ENCODE measurements at places on chromosomes 16 and 17.

DNA sequence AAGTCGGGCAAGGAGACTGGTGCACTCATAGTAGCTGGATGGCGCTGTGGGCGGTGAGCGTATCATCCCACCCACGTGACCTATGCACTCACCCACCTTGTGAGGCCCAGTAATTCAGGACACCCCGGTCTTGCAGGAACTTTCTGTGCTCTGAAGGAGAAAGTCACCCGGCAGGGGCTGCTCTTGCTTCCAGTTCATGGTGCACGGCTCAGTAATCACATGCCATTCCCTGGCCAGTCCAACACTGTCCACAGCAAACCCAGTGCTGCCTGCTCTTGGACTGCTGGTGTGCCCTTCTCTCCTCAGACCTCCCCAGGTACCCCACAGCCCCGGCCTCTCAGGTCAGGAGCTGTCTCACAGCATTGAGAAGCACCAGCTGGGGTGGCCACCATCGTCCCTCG, 16.4 kb upstream of the RHBDF2 start:
- DNase-seq: no peak

- no peak for DNase-seq
These were observed 270.2 kb upstream of the CPHXL start for GRCh38 chr16:75996491-75996890.

DNA sequence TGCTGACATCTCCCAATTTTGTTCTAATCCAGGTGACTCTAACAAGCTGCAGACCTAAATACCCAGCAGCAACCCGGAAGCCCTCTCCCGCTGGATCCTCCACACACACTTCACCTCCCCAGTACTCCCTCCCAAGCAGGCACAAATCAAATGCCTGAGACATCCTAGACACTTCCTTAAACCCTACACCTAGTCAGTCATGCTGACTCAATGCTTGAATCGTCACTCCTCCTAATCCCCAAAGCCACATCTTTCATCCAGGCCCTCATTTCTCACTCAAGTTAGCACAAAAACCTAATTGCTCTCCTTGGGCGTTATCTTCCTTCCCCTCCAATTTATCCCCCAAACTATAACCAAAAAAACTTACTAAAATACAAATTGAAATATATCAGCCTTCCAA, 32.7 kb downstream of the CMC2 start:
- no peak for DNase-seq

DNA sequence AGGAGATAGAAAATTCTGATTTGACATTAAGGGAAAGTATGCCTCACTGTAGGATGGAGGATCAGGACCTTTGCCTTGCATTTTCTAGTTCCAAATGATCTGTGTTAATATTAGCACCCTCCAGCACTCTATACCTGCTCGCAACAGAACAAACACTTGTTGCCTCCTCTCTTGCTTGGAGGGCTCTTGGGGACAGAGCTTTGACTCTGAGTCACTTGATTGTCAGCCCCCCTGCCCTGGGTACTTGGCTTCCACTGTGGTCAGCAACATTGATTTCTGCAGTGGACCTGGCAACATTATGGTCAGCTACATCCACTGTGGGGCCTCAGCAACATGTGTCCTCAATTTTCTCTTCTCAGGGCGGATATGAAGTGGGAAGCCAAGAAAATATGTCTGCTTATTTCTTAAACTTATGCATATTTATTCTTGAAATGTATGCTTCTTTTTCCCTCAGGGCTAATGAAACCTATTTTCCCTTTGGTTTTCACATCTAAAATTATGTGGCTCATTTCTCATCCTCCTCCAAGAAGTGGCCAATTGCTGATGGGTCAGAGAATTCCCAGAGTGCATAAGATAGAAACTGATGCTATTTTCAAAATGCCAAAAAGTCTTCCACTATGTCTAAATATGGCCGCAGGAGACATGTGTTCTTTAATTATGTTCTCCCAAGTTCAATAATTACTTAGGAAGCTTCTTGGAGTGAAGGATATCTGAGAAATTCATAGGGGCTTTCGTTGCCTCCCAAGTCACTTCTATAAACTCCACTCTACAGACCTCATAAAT, 94.6 kb upstream of the SMIM36 start:
- DNase-seq: no peak

DNA sequence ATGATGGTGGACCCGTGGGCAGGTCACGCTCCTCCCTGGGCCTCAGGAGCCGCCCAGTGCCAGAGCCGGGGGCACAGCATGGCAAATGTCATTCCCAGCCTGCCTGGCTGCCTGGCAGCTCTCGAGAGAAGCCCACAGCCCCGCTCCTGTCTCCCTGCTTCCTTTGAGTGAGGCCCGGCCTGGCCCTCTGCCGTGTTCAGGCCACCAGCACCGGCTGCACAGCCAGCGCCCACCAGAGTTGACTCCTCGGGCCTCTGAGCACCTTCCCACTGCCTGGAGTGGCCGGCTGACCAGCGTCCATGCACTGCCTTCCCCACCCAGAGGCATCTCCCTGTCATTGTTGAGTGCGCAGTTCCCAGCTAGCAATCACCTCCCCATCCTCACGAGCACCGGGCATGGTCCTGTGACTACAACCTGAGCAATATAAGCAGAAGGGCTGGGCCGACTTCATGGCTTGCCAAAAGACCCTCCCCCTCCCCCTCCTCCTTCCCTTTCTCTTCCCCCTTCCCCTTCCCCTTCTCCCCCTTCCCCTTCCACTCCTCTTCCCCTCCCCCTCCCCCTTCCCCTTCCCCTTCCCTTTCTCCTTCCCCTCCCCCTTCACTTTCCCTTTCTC, 11.9 kb upstream of the SLC38A10 start:
- DNase-seq: no peak

- no peak for DNase-seq
These were observed 76.9 kb downstream of the ARHGAP44 start for GRCh38 chr17:12866244-12866643.

DNA sequence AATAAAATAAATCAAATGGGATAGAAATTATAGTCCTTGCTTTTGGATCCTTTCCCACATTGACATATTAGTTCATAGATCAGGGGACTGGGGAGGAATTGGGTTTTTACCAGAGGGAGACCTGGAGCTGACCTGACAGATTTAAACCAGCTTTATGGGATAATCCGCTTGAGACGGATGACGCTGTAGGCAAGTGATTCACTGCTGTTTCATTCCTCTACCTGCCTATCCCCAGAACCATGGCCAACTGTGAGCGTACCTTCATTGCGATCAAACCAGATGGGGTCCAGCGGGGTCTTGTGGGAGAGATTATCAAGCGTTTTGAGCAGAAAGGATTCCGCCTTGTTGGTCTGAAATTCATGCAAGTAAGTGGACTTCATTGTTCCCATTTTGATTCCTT, 2.1 kb downstream of the NME1 start:
- no peak for DNase-seq

DNA sequence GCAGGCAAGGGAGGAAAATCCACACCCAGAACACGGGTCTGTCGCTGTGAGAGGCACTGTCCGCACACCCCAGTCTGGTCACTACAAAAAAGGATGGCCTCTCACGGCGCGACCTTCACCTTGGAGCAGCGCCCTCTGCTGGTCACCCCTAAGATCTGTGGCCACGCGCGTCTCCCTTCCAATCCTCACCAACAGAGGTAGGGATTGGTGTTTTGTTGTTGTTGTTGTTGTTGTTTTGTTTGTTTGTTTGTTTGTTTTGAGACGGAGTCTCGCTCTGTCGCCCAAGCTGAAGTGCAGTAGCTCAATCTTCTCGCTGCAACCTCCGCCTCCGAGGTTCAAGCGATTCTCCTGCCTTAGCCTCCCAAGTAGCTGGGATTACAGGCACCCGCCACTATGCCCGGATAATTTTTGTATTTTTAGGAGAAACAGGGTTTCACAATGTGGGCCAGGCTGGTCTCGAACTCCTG, 15.0 kb upstream of the C17orf58 start:
- DNase-seq: no peak

DNA sequence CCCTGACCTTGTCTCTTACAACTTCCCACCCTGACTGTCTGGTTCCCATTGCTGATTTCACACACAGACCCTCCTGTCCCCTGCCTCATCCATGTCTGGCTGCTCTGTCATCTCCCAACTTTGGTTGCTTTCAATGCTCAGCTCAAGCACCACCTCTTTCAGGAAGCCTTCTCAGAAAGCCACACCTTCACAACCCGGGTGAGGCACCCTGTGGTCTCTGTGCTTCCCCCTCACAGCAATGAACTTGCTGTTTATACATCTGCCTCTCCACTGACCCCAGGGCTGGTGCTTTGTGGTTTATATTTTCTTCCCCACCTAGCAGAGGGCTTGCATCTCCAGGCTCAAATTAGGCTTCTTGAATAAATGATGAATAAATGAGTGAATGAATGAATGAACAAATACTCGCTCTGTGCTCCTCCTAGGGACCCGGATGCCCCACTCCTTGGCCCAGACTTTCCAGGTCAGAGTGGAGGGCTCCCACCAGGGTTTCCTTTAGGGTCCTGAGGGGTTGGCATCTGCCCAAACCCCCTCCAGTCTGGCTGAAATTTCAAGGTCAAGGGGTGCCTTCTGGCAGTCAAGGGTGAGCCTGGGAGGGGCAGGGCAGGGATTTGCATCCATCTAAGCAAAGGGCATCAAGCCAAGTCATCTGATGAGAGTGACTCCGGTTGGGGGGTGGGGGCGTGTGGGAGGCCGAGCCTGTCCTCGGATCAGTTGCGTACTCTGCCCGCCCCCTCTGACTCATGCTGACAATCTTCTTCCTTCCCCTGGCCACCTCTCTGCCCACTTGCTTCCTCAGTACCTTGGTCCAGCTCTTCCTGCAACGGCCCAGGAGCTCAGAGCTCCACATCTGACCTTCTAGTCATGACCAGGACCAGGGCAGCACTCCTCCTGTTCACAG, at the start of gene ITGAX:
Gene ITGAX, plus strand, starts transcription at position 783 of the 898 bp plus-strand sequence. Its CDS starts 79 bp downstream, at position 862.
- peak; percentile 50 for DNase-seq

GRCh38 chr16:4160658-4161430, 44.6 kb upstream of the ADCY9 start:
- DNase-seq: no peak

- no peak for DNase-seq
These were observed 28.8 kb downstream of the ACTG1 start for GRCh38 chr17:81483862-81484194.

GRCh38 chr16:76614269-76614668, 337.1 kb downstream of the CNTNAP4 start:
- no peak for DNase-seq

GRCh38 chr17:40095944-40096791, 4.2 kb downstream of the NR1D1 start:
- peak; percentile 58 for DNase-seq

DNA sequence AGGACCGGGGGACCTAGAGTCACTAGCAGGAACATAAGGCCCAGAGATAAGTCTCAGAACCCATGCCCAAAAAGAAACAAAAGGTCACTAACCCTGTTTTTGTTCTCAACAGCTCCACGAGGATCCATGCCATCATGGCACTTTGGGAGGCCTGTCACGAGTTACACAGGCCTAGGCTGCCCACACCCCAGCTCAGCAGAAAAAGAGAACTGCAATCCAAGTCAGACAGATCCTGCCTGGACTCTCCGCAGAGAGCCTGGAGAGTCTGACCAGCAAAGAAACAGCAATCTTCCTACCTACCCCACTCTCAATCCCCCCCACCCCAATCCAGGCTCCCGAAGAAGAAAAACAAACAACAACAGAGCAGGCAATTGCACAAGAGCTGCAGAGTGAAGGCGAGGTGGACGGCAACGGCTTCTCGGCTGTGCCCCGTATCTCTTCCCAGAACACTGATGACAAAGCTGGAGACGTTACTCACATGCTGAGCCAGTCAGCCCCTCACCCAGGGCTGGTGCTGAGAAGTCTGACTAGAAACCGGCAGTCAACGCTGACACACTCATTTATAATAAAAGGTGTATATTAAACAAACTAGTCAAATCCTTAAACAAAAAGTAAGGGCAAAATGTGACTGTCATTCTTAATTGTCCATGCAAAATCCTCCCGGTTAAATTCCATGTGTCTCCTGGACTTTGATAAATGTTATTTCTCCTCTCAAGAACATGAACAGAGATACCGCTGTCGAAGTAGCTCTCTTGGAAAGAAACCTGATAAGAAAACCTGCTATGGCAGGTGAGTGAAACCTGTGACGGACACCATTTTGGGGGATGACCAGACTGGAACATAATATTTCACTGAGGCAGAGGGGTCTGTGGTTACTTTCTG, 89.3 kb downstream of the SMG6 start:
- DNase-seq: no peak

GRCh38 chr17:1110862-1111598, 68.8 kb downstream of the ABR start:
- peak; percentile 39 for DNase-seq

- DNase-seq: no peak
These were observed 31.6 kb downstream of the VWA3A start for GRCh38 chr16:22123759-22124490.

- no peak for DNase-seq
These were observed at the start of gene DHRS7C for GRCh38 chr17:9790889-9791876. Gene DHRS7C (minus strand): TSS chr17:9791592. CDS start chr17:9791284, 308 bp downstream.

DNA sequence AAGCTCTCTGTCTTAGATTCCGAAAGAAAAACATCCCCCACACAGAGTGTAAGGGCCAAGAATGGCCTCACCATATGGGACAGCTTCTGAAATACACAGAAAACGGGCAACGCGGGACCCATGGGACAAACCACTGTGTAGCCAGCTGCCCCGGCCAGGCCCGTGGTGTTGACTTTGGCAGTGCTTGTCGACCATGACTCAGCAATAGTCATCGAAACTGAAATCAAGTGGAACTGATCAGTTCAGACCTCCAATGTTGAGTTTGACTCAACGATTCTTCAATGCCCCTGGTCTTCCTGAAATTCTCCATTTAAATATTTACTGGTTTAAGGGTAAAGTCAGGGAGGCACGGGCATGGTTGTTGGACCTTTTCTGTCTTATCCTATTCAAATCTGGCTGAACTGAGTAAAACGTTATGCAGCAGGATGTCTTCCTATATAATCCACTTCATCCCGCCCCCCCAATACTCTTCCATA, 27.5 kb downstream of the ZFHX3 start:
- DNase-seq: no peak

- DNase-seq: peak; percentile 31
These were observed 37.2 kb upstream of the BCAR1 start for GRCh38 chr16:75288596-75289120.

DNA sequence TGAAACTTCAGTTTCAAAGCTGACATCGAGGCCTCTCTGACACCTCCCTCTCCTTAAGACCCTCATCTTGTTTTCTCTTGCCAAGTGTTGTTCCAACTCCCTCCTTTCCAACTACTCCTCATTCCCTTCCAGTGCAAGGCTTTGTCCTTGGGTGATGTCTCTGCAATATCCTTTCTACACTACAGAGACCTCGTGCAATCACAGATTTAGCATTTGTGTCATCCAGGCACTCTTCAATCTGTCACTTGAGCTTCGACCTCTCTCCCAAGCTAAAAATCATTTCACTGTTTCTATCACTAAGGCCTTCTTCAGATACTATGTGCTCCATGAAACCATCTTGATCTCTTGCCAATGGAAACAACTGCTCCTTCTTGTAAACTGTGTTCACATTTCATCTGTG, 31.6 kb downstream of the TEKT3 start:
- DNase-seq: no peak

- no peak for DNase-seq
These were observed 37.7 kb upstream of the MYH10 start for GRCh38 chr17:8668176-8668740.

- DNase-seq: no peak
These were observed 6.0 kb upstream of the GRIN2C start for GRCh38 chr17:74865504-74866197.

Data from stimulated activated CD8-positive, alpha-beta memory T cell treated with anti-CD3 and anti-CD28 coated beads, Interleukin-7, amount 100 ng/mL, for 4 hours (primary cell).